T47D (cell line): ENCODE measurements at places on chromosomes 1 and 21.

DNA sequence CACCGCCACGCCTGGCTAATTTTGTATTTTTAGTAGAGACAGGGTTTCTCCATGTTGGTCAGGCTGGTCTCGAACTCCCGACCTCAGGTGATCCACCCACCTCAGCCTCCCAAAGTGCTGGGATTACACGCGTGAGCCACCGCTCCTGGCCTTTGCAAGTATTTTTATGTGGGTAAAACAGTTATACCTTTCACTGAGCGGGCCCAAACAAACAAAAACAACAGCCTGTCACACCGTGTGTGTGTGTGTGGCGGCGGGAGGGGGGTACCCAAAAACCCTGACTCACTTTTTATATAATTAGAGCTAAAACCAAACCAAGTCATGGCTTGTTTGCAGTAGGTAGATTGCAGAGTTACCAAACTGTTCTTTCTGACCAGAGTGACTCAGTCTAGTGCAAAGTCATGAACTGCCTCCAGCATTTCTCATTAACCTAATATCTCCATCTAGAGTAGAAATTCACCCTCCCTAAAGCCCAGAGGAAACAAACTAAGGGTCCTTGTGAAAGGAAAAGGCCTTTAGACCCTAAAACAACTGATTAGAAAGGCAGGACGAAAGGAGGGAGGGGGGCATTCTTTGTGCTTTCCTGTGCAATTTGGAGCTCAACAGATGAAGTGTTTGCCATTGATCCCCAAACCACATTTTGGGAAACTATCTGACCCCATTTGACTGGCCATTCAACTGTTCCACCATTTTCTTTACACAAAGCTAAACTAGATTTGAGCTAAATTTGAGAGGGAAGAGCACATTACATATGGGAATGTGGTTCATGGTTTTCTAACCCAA is 181.0 kb downstream of the DHRS3 start:
- DNase-seq: no peak

DNA sequence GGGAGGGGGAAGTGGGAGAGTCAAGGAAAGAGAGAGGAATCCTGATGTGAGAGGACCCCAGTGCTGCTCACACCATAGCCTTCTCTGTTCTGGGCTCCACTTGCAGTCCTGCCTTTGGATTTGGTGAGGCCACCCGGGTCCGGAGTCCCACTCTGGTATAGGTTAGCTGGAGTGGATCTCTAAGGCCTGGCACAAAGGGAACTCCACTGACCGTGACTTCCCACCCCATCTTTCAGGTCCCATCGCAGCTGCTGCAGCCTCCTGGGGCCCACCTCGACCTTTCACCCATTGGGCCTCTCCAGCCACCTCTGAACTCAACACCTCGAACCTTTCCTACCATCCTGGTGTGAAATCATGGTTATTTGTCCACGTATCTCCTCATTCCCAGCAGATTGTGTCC is 324.4 kb downstream of the MATN1 start:
- DNase-seq: no peak

DNA sequence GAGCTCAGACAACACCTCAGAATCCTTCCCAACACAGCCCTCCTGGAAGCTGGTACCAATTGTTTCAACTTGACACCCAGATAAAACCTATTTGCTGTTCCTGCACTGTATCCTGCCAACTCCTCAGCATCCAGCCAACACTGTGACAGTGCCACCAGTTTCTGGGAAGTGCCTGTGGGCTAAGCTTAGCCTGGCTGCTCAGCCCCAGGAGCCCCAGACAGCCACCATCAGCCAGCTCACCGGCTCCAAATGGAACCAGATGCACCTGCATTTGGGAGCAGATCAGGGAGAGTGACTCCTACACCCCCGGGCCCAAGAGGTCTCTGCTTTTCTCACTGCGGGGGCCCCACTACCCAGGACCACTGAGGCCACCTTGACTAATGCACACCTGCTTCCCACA is 24.9 kb downstream of the KCNN3 start:
- DNase-seq: no peak

GRCh38 chr21:44516342-44516741 is 23.7 kb downstream of the KRTAP10-1 start:
- DNase-seq: no peak

DNA sequence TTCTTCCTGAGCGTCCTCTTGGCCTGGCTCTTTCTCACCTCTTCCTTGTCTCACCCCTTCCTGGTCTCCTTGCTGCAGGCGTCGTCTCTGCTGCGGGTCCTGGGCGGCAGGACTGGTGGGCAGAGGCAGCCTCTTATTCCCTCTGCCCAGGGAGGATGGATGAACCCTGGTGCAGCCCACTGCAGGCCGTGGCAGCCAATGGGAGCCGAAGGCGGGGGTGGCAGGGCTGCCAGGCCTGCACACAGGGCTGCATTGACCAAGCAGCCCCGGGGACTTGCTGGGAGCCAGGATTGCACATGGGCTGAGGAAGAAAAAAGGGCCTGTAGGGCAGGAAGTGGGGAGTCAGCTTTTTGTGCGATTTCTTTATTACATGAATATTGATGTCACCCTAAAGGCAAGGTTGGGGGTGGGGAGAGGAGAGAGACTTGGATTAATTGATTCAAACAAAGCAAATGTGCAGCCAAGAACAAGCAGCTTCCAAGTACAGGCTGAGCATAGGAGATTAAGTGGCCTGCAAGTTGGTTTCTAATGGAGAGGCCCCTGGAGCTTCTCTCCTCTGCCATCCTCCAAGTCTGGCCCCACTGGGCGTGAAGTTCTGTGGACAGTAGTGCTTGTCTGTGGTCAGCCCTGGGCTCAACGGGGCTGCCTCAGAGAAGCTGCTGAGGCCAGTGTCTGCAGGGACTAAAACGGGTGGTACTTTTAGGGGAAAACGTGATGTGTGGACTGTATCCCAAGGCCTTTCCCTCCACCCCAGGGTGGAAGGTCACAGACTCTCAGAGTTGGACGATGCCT is at the start of gene S100B:
S100B (minus strand) TSS at position 108 of the 792 bp plus-strand sequence. CDS start 2,667 bp downstream, outside the sequence.
- DNase-seq: no peak
